ENCODE measurements at places on chromosomes 16 and 17. TPM values are rescaled to one million over a fixed set of nuclear protein-coding genes. Genes with fewer than 3 reads are reported as not detected.

PRDM7 gene
- total RNA-seq = not detected

CLDN7 gene
- 1.0 TPM for total RNA-seq

NOG gene
- 1.1 TPM for total RNA-seq

CDH11 gene
- total RNA-seq = 1.5 TPM

MEIOC gene
- total RNA-seq = not detected

UTS2R gene
- total RNA-seq = not detected

CHD9NB gene
- 0.39 TPM for total RNA-seq

KCTD19 gene
- not detected for total RNA-seq

KRT33A gene
- not detected for total RNA-seq

TEKT5 gene
- not detected for total RNA-seq

FBXL16 gene
- total RNA-seq = under 0.01 TPM

WSCD1 gene
- 8.9 TPM for total RNA-seq

MYH1 gene
- total RNA-seq = not detected

TMEM208 gene
- 28.1 TPM for total RNA-seq

GFER gene
- total RNA-seq = 9.7 TPM

PRPSAP1 gene
- total RNA-seq = 71.8 TPM

VPS9D1 gene
- total RNA-seq = 4.1 TPM

THUMPD1 gene
- 82.7 TPM for total RNA-seq

EVI2A gene
- 0.13 TPM for total RNA-seq

NKIRAS2 gene
- total RNA-seq = 45.9 TPM

CA5A gene
- not detected for total RNA-seq

DHRS13 gene
- 9.1 TPM for total RNA-seq

SLFN13 gene
- 3.2 TPM for total RNA-seq

GPRC5B gene
- 39.3 TPM for total RNA-seq

Measured in dermis microvascular lymphatic vessel endothelial cell (primary cell).